HepG2 (cell line): ENCODE measurements at places on chromosomes 2 and 18. TPM values are rescaled to one million over a fixed set of nuclear protein-coding genes. Genes with fewer than 3 reads are reported as not detected.

Gene PKDCC
- polyA plus RNA-seq: 58.8 and 61.3 TPM in 2 replicates

Gene DCDC2C
- polyA plus RNA-seq: not detected in 2 replicates

Gene COL4A4
- not detected in 2 replicates for polyA plus RNA-seq

Gene STRADB
- polyA plus RNA-seq: 28.6 and 34.1 TPM in 2 replicates

Gene AGXT
- 96.1 and 133 TPM in 2 replicates for polyA plus RNA-seq

Gene EDAR
- not detected in 2 replicates for polyA plus RNA-seq

Gene DSG1
- 0.04 and 0.13 TPM in 2 replicates for polyA plus RNA-seq

Gene CCL20
- polyA plus RNA-seq: 811 and 903 TPM in 2 replicates

Gene PLB1
- 0.99 and 1.8 TPM in 2 replicates for polyA plus RNA-seq

Gene SLC9A4
- not detected in 2 replicates for polyA plus RNA-seq

Gene C1GALT1C1L
- polyA plus RNA-seq: 2.4 and 2.7 TPM in 2 replicates

Gene RFTN2
- polyA plus RNA-seq: not detected in 2 replicates
